ENCODE measurements at places on chromosomes 3 and 15. TPM values are rescaled to one million over a fixed set of nuclear protein-coding genes. Genes with fewer than 3 reads are reported as not detected.

WDR49 gene
- total RNA-seq, result 48.5 TPM

DNA sequence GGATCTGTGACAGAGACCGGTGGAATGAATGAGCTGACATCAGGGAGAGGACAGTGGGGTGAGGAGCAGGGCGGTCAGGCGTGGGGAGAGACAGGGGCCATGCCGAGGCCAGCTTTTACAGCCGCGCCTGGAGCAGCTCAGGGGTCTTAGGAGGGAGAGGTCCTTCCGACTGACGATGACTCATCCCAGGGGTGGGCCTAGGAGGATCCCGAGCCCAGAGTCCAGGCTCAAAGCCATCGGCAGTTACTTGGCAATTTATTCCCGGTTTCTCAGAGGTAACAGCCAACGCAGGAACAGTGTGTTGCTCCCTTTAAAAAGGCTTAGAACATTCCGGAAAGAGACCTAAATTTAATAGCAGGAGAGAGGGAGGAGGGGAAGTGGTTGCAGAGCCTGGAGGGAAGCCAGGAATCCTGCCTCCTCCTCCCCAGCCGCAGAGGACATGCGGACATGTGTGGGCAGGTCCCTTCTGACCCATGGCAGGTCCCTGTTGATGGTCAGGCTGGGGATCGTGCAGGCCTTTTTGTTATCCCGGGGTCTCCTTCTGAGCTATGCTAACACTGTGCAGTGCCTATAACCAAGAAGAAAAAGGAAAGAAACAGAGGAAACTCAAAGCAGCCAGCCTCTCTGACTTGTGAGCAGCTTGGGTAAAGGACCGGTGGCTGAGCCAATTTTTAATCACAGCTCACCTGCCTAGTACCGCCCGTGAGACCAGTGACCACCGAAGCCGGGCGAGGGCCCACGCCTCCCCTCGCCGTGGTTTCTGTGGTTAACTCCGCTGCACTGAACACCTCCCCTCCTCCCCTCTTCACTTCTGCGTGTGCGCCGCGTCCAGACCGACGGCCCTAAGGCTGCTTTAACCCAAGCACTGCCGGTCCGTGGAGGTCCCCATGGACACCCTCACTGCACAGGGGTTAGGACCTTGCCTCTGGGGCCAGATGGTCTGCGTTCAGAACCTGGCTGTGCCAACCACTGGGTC is 392.4 kb upstream of the PROK2 start:
- no peak for DNase-seq

EPHB1 gene
- total RNA-seq, result 25.0 TPM

DNA sequence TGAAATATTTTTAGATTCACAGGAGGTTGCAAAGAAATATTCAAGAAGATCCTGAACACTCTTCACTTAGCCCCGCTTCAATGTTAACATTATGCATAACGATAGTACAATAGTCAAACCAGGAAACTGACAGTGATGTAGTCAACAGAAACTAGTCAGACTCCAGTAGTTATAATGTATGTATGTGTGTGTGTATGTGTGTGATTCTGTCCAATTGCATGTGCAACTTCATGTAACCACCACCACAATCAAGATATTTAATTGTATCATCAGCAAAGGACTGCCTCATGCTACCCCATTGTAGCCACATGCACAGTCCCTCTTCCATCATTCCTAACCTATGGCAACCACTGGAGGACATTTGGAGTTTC is 77.9 kb downstream of the APBA2 start:
- DNase-seq, result no peak

DNA sequence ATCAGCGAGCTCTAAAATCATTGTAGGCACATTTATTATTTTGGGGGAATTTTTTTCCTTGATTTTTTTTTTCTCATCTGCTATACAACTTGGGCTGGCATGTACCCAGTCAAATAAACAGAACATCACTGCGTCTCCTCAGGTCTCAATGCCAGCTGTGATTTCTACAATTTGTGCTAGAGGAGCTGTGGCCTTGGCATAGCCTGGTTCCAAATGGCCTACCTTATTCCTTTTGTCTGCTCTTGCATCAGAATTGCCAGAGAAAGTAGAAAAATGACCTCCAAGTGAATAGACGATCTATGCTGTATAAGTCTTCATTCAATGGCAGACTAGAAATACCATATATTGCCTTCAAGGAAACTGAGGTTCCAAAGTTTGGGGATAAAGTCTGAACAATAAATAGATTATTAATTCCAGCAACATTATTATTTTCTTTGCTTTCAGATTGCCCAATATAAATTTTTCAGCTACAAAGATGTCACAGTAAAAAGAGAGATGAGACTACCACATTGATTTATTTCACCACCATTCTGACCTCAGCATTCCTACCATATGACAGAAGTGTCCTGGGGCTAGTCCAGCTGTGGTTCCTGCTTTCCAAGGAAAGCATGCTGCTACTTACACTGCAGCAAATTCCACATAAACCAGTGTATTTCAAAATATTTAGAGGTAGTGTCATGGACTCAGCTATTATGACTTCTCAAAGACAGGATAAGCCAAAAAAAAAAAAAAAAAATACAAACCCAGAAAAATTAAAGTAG is 493.9 kb upstream of the ZNF385D start:
- DNase-seq, result no peak

RLBP1 gene
- 0.18 TPM for total RNA-seq

DNA sequence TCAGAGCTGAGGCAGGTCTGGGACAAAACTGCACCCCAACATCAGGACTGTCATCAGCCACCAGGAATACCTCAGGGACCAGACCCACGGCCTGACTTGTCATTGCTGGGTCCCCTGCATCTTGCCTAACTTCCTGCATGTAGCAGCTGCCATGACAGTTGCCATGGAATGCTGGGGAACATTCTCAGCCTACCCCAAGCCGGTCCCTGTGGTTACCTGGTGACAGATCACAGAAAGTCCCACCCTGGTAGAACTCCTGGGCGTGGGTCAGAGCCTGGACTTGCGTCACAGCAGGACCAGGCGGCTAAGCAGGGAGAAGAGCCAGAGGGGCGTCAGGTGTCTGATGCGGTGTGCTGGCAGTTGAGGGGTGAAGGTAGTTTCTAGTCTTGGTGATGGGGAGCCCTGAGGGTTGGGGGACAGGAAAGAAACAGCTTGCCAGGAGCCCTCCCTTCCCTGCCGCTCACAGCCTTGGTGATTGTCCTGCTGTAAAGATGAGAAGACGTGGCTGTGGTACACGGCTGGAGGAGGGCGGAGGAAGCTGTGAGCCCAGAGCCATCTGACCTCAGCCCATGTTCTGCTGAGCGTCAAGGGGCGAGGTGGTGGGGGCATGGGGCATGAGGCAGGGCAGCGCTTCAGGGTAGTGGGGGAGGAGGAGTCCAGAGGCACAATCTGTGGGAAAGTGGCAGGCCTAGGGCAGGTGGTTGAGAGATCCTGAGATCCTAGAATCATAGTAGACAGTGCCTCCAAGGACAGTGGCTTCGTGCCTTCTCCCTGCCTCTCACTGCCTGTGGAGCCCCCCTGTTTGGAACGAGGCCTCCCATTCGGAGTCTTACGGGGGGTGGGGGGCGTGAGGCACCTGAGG is 5.4 kb downstream of the H1-8 start:
- DNase-seq, result no peak

CSPG5 gene
- total RNA-seq, result 47.6 TPM

GRCh38 chr15:50280271-50280670 is 14.7 kb upstream of the HDC start:
- DNase-seq, result no peak

- no peak for DNase-seq
Observed at GRCh38 chr15:67776600-67776999, 48.7 kb upstream of the SKOR1 start.

ZCWPW2 gene
- total RNA-seq, result 1.8 TPM

DNA sequence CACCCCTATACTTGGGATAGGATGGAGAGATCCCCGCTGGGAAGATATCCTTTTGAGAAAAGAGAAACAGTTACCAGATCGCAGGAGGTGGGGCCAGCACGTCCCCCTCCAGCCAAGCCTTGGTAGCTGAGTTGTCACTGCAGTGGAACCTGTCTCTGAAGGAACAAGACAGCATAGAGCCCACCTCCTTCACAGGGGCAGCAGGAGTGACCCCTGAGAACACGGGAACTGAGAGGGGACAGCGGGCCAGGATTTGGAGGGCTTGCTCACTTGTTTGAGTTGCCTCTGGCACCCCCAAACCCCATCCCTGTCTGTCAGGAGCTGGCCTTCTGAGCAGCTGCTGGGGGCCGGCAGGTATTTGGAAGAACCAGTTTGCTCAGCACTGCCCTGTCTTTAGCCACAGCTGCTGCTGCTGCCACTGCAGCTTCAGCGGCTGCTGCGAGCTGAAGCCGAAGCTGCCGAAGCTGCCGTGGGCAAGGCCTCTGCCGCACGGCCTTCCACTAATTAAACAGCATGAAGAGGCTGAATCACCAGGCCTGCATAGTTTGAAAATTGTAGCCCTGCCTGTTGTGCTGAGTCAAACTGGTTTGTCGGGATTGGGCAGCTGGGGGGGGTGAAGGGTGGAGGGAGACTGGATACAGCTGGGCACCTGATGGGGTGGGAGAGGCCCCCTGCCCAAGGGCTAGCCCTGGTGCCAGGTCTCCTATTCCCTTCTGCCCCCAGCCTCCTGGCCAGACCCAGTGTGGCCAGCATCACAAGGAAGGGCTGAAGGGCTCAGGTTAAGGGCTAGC is 4.0 kb downstream of the EPHB3 start:
- DNase-seq, result no peak

PLA2G4D gene
- total RNA-seq, result 0.09 TPM

GRCh38 chr3:187567661-187568121 is 102.5 kb downstream of the SST start:
- no peak for DNase-seq

GRCh38 chr15:83112233-83112955 is 4.9 kb downstream of the TM6SF1 start:
- no peak for DNase-seq

DNA sequence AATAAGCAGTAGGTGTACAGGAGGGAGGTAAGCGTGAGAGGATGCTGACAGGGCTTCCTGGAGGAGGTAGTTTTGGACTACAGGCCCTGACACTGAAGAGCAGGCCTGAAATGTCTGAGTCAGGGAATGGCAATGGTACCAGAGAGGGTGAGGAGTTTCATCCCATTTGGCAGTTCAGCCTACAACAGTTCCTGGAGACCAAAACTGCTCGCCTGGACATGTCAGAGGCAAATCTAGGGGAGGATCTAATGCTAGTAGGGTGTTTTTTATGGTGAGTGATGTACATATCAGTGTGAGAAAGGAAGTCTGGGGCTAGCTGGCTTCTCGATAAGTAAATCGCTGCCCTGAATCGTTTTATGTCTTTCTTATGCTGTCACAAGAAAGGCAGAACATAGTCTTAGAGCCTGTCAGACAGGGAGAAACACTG is 13.8 kb upstream of the TNFSF10 start:
- DNase-seq, result no peak

RBP2 gene
- not detected for total RNA-seq

DNA sequence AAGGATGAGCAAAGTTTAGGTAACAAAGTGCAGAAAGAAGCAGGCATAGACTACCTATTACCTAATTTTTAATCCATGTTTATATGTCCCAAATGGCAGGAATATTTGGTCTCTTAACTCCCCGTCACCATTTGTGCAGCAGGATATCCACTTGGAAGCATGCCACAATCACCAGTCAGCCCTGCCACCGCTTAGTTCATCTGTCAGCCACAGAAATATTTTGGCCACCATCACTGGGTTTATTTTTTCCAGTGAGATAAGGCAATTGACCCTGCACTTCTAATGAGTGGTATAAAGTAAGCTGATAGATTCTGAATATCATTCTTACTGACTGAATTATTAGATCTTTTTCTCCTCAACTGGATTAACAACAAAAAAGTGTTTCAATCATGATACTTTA is 152.9 kb upstream of the SOX2 start:
- DNase-seq, result no peak

DNA sequence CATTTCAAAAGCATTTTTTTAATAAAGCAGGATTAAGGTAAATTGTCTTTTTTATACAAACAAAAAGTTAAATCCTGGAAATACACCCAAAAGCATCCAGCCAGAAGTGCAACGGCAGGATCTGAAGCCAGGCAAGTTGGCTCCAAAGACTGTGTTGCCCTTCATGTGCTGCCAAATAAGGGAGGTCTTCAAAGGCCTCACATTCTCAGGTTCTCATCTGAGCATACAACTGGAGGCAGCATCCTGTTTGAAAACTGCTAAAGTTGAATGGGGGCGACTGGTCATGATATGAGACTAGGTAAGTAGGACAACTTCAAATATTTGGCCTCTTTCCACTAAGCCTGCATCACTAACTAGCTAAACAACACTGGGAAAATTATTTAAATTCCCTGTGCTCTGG is 52.2 kb downstream of the IMPG2 start:
- DNase-seq, result no peak

ANKDD1A gene
- total RNA-seq, result 12.2 TPM

FETUB gene
- total RNA-seq, result not detected

GRCh38 chr3:87196879-87197278 is 30.2 kb upstream of the CHMP2B start:
- DNase-seq, result no peak

ACSBG1 gene
- 3.1 TPM for total RNA-seq

- DNase-seq, result no peak
Observed at GRCh38 chr3:60916546-60916945, 334.7 kb downstream of the FHIT start.

ANXA2 gene
- 63.1 TPM for total RNA-seq

GRCh38 chr15:101424984-101425383 is 64.5 kb downstream of the PCSK6 start:
- DNase-seq, result no peak

CPN2 gene
- total RNA-seq, result not detected

GRCh38 chr15:64127521-64128270 is 23.8 kb upstream of the SNX22 start:
- DNase-seq, result no peak

PLA2G4E gene
- not detected for total RNA-seq

- DNase-seq, result no peak
Observed at GRCh38 chr15:77017761-77018720, 23.1 kb downstream of the PSTPIP1 start.

GRCh38 chr3:194443901-194444300 is 42.9 kb downstream of the ATP13A3 start:
- no peak for DNase-seq
